ENCODE measurements at places on chromosomes 11 and 22.

- DNase-seq = no peak
These were observed 143.2 kb downstream of the OPCML start for GRCh38 chr11:133388975-133389568.

DNA sequence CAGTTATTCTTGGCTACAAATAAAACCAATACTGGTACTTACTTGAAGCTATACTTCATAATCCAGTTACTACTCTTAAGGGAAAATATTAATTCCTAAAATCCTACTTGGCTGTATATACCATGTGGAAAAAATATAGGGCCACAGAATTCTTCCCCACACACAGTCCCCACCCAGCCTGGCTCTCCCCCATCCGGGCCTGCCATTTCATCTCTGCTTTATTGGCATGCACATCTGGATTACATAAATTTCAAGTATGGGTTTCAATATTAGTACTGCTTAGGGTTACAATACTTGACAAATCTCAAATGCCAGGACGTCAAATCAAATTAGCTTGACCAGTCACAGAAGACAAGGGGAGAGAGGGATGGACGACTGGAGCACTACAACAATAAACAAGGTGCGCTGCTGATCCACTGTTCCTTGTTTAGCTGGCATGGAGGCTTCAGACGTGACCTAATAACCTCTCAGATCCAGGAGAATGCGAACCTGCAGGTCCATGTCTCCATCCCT is 81.4 kb downstream of the ABTB2 start:
- DNase-seq = no peak

DNA sequence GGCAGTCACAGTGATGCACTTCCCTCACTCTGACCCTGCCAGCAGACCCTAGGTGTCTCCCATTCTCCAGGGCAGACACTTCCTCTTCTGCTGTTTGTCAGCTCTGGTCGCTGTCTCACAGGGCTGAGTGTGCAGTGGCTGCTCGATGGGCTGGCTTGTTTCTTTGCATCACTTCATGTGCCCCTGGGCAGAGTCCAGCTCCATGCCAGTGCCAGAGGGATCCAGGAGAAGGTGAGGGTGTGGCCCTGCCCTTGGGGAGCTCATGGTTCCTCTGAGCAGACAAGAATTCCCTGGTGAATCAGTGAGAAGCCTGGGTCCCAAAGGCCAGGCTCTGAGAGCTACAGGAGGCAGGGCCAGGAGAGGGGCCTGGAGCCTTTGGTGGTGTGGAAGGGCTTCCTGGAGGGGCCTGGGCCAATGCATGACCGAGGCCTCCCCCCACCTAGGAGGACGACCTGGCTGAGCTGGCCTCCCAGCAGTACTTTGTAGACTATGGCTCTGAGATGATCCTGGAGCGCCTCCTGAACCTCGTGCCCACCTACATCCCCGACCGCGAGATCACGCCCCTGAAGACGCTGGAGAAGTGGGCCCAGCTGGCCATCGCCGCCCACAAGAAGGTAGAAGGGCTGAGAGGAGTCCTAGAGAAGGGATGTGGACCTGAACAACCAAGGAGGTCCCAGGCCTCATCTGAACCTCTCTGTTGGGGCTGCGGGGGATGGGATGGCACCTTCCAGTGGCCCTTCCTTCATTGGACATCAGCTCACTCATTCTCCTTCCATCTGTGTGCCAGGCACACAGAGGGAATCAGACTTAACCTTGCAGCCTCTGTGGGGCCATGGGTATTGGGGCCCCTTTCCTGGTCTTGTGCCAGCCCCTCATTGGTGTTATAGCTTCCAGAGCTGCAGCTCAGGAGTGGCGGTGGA is 66.1 kb downstream of the MYO7A start:
- no peak for DNase-seq

GRCh38 chr22:29142116-29142515 is 63.6 kb upstream of the EMID1 start:
- no peak for DNase-seq

GRCh38 chr22:41757502-41757901 is 43.0 kb upstream of the CCDC134 start:
- no peak for DNase-seq
